Left lobe of liver (tissue), 2 donors: ENCODE measurements at places on chromosomes 16 and 17.
A peak's percentile ranks its signal among the peaks of the same experiment; 100 is the strongest.

DNA sequence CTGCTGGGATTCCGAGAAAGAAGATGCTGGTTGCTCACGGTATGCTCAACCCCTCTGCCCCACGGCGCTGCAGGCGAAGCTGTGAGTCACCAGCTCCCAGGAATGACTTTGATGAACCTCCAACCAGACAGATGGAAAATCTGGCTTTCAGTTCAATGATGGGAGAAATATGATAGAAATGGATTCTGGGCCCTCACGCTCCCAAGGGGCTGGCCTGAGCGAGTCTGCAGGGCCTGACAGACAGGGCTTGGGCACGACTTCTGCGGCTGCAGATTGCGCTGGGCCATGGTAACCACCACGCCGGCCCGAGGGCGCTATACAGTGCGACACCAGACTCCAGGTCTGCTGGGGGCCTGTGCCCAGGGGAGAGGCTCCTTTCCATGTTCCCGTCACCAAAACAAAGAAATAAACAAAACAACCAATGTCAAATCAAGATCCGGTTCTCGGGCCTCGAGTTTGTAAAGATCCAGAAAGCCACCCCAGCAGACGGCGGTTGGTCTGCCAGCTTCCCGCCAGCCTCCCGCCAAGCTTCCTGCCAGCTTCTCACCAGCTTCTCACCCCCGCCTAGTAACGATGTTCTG, 11.1 kb upstream of the ABR start:
- no peak for DNase-seq

DNA sequence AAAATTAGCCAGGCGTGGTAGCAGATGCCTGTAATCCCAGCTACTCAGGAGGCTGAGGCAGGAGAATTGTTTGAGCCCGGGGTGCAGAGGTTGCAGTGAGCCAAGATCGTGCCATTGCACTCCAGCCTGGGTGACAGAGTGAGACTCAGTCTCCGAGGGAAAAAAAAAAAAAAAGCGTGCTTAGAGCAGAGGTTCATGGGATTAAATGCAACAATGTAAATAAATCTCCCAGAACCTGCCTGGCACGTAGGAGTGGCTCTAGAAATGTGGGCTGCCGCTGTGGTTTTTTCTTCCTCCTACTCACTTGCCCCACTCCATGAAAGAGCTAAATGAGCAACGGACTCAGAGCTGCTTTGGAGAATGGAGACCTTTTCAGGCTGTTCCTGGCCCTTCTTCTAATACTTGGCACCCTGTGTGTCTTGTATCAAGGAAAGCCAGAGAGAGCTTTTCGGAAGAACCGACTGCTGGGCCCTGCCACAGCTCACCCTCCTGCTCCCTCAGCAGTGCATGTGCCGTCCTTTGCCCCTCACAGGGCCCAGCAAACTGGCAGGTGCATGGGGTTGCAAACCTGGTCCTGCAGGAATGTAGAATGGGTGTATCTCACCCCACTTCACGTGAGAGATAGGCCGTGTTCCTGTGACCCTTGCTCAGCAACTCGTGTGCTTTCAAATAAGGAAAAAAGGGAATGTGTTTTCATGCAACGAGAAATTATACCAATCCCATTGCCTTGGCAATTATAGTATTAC, 52.0 kb downstream of the LDHD start:
- DNase-seq: peak; percentile 77

DNA sequence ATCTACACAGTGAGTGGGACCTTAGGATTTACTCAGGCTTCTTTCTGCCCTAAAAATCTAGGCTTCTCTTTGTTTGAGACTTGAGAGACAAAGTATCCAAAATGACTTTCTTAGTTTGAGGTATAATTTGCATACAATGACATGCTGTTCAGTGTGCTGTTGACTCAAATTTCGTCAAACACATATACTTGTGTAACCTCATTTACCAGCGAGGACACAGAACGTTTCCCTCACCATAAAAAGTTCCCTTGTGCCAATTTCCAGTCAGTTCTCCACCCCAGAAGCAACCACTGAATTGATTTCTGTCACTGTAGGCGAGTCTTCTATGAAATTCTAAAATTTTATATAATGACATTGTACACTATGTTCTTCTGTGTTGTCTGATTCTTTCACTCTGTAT, 68.0 kb upstream of the MAF start:
- DNase-seq: no peak

- DNase-seq: no peak
These were observed 1034.8 kb upstream of the RBFOX1 start for GRCh38 chr16:6297666-6298410.

DNA sequence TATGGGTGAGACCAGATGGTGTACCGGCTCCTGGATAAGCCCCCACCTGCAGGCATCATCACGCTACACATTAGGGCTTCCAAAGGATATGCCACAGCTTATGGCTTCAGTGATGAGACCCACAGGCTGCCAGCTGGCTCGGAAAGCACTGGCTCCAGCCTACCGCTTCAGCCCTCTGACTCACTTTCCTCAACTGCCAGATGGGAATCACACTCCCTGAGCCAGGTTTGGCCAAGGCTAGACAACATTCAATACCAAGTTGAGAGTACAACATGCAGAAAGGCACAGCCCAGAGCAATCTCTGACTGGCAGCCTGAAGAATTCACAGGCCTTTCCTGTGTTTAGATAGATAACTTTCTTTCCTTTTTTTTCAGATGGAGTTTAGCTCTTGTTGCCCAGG, 10.3 kb downstream of the CENPV start:
- DNase-seq: no peak

GRCh38 chr17:20086416-20087076, 77.4 kb downstream of the SPECC1 start:
- no peak for DNase-seq

GRCh38 chr17:20122254-20122879, 113.2 kb downstream of the SPECC1 start:
- DNase-seq: no peak

GRCh38 chr16:71389330-71389729, 30.8 kb downstream of the CALB2 start:
- DNase-seq: no peak

DNA sequence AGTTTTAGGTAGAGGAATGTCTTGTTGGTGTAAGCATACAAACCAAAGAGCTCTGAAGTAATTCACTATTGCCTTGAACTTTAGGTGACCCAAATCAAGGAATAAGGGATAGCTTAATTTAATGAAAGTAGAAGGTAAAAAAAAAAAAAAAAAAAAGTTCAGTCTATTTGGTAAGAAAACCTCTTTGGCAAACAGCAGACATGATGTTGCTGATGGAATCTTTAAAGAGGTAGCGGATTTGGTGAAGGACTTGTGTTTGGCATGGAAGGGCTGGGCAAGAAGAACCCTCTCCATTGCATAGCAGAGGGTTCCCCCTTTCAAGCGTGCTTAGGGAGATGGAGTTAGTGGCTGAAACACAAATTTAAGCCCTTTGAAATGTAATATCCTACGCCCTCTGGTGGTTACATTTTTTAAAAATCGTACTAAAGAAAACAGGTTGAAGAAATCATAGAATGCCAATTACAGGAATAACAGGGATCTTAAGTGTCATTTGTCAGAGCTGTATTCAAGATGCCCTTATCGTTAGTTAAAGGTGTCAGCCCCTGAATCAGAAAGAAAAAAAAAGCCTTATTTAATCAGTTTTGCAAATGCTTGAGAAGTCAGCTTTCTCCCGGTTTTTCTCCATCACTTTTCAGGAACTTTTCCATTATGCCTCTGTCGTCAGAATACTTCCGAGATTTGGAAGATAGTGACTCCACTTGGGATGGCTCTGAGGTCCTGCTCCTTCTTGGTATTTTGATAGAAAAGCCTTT, 383.1 kb downstream of the KCNJ2 start:
- no peak for DNase-seq

DNA sequence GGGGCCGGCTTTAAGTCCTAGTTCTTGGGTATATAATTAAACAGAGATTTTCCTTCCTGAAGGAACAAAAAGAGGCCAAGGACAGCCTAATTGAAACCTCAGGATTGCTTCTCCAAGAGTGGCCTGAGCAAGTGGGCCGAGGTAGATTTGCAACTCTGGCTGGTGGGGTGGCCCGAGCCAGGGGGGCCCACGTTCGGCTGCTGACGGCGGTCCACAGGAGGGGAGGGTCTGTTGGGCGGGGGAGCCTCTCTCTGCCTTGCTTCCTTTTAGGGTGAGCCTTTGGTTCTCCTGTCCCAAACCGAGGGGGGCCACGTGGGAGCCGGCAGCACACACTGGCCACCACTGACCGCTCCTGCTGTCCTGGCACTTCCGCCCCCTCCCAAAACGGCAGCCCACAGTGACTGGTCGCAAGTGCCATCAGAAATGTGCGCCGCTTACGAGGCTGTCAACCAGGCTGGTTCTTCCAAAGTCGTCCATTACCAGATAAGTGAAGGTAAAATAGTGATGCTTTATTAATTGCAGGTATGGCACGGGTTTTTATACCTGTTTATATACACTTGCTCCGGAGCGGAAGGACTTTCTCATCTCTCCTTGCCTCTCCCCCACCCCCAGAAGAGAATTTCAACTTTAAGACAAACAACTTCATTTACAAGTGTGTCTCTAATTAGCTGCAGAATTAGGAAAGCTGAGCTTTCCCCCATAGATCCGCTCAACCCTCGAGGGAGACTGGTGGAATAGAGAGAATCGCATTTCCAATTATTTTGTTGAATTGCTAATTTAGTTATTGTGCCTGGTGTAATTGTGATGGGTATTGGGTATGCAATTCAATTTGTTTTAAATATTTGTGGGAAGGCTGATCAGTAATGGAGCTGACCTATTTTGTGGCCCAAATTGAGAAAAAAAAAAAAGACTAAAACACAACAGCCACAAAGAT, 117.8 kb downstream of the AATF start:
- no peak for DNase-seq

DNA sequence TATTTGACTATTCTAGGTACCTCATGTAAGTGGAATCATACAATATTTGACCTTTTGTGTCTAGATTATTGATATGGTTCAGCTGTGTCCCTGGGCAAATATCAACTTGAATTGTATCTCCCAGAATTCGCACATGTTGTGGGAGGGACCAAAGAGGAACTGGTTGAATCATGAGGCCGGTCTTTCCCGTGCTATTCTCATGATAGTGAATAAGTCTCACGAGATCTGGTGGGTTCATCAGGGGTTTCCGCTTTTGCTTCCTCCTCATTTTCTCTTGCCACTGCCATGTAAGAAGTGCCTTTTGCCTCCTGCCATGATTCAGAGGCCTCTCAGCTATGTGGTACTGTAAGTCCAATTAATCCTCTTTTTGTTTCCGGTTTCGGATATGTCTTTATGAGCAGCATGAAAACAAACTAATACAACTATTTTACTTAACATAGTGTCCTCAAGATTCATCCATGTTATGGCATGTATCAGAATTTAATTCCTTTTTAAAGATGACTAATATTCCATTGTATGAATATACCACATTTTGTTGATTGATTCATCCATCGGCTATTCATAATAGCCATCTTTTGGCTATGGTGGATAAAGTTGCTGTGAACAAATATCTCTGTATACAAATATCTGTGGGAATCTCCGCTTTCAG, 129.1 kb downstream of the FTO start:
- no peak for DNase-seq

DNA sequence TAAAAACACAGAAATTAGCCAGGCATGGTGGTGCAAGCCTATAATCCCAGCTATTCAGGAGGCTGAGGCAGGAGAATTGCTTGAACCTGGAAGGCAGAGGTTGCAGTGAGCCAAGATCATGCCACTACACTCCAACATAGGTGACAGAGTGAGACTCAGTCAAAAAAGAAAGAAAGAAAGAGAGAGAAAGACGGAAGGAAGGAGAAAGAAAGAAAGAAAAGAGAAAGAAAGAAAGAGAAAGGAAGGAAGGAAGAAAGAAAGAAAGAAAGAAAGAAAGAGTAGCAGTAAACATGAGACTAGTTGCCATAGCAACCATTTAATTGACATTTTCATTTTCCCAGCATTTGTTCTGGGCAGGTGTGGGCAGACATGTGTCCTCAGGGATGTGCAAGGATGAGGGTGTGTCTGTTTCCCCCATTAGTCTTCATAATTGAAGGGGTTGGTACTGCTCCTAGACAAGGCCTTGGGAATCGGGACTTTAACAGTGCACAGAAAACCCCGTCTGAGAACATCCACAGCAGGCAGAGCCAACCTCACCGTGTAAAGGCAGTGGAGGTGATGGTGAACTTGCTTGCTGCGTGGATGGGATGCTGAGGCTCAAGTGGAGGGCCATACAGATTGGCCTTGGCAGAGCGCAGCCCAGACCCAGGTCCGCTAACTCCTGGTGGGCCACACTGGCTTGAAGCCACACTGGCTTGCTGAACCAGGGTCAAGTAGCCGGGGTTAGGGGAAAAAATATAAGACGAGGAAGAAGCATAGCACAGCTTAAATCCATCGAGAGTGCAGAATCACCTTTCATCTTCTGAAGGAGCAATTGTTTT, 35.2 kb upstream of the KIFC3 start:
- no peak for DNase-seq

DNA sequence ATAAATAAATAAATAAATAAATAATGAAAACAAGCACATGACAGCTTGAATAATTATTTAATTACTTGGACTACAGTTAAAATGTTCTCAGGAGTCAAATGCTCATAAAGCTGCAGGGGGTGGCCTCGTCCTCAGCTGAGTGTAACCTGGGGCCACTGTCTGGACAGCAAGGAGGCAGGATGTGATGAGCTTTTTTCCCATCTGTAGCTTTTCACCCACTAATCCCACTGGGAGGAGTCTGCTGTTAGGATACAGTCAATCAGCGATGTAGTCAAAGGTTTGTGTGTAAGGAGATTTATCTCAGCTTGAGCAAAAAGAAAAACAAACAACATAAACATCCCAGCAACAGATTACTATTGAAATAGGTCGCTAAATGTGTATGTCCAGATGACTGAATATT, 22.5 kb downstream of the ZCCHC14 start:
- DNase-seq: no peak

DNA sequence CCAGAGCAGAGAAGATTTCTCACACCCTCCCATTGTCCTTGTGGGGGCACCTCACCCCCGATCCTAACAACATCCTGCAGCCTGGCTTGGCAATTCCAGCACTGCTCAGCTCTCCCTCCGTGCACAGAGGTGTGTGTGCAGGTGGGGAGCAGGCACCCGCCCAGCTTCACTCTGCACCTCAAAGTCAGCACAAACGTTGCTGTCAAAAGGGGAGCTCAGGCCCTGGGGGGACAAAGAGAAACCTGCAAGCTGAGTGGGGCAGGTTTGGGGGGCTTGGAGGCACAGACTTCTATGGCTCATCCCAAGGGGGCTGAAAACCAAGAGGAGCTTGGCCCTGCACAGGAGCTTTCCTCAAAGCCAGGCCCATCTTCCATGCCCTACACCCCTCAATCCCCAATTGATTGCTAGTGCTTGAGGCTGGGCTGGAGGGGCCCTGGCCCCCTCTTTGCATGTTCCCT, 231.9 kb upstream of the TNRC6C start:
- peak; percentile 24 for DNase-seq

- no peak for DNase-seq
These were observed 441.9 kb downstream of the CDH13 start for GRCh38 chr16:83068686-83069085.
